ENCODE measurements at places on chromosomes 11 and 22. TPM values are rescaled to one million over a fixed set of nuclear protein-coding genes. Genes with fewer than 3 reads are reported as not detected.

SCN4B gene
- total RNA-seq: 0.09 TPM

OR5J2 gene
- total RNA-seq: not detected

MMP12 gene
- total RNA-seq: 0.28 TPM

MEI1 gene
- total RNA-seq: 0.81 TPM

PRPF19 gene
- total RNA-seq: 50.1 TPM

TRIM29 gene
- total RNA-seq: 0.19 TPM

OR5P2 gene
- 0.09 TPM for total RNA-seq

AGBL2 gene
- 0.09 TPM for total RNA-seq

RAG2 gene
- not detected for total RNA-seq

GAB4 gene
- under 0.01 TPM for total RNA-seq

TPH1 gene
- total RNA-seq: under 0.01 TPM

APBB1 gene
- 56.2 TPM for total RNA-seq

TRIM34 gene
- total RNA-seq: 14.8 TPM

PNPLA5 gene
- total RNA-seq: not detected

MS4A6A gene
- 3.8 TPM for total RNA-seq

PRR33 gene
- not detected for total RNA-seq

BAIAP2L2 gene
- 0.09 TPM for total RNA-seq

FAM111A gene
- 35.5 TPM for total RNA-seq

CRY2 gene
- total RNA-seq: 5.8 TPM
